CD4-positive, alpha-beta memory T cell (primary cell): ENCODE measurements at places on chromosomes 3 and 15. TPM values are rescaled to one million over a fixed set of nuclear protein-coding genes. Genes with fewer than 3 reads are reported as not detected.

TNFSF10 gene
- total RNA-seq, result 63.4 TPM

RBP2 gene
- not detected for total RNA-seq

SLC9A9 gene
- 34.8 TPM for total RNA-seq

DNA sequence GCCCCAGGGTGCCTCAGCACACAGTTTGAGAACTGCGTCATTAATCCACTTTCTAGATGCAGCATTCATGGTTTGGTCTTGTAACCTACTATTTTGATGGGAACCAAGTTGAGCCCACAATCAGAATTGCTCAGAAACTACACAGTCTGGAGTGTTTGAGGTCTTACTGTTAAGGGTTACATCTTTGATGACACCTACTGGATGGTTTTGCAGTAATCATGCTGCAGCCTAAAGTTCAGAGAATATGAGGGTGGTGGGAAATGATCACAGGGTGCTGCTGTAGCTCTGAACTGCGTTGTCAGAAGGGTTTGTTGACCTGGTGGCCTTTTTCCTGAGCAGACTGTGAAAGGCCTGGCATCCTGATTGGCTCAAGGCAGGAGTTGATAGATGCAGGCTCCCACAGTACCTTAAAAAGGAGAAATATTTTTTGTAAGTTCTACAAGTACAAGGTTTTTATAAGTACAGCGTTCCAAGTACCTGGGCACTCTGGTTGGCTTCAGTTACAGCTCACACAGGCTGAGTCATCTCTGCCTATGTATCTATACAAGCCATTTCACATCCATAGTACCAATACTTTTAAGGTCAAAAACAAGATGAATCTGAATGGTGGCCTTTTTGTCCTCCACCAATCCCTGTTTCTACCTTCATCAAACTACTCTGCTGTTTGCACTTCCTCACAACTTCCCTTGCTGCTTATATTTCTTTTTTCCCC is 60.5 kb upstream of the ACKR4 start:
- no peak for DNase-seq

DNA sequence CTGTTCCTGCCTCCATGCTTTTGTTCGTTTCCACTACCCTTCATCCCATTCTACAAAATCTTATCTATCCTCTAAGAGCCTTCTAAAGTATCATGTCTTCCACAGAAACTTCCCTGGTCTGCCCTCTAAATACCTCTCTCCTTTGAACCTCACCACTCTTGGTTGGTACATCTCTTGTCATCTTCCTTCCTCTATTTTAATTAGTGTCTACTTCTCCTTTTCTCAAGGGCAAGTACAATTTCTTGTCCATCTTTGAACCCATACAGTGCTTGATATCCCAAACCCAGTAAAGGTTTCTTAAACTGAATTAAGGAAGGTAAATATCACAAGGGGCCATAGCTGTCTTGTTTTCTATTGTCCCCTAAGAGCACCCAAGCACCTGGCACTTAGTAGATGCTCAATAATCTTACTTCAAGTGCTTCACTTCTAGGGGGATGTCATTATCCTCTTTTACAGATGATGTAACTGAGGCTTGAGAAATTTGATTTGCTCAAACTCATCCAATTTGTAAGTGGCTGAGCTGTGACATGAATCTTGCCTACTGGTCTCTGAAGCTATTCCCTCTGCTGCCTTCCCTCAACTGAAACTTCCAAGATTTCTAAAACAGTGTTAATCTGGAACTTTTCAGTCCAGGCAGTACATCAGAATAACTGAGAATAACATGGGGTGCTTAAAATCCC is 2.6 kb upstream of the DAPK2 start:
- DNase-seq, result no peak

- DNase-seq, result no peak
These were observed 84.1 kb upstream of the KLHL25 start for GRCh38 chr15:85878828-85879225.

- no peak for DNase-seq
These were observed 161.2 kb upstream of the RGMA start for GRCh38 chr15:93250209-93250608.

DNA sequence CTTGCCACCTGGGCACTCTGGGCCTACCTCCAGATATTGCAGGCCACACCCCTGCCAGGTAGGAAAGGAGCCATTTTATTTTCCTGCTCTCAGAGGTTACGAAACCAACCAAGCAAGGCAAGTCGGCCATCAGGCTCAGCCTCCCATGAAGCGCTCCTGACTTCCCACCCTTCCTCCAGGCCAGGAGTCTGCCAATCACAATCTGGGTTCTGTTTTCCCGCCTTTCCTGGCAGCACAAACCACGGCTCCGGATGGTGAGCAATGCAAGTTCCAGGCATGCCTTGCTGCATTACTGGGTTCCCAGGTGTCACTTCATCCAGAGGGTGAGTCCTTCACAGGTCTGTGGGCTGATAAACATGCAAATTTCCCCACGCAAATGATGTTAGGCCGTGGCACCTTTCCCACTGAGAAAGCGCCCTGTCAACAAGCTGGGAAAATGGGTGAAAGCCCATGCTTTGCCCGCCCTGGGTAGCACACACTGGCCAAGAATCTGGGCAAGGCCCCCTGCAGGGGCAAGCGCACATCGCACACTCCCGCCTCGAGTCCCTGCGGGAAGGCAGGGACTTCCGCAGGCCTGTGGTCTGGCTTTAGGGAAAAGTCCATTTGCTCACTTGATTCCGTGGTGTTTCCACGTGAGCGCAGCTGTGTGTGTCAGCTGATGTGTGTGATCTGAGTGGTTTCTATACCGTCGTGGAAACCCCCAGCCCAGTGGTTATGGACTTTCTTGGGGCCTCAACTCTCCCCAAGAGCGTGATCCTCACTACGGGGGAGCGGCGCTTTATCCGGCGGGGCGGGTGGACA is 61.6 kb upstream of the RYK start:
- no peak for DNase-seq
